ENCODE measurements at places on chromosomes 1 and 21.

- DNase-seq: no peak
These were observed 42.6 kb downstream of the UBE2G2 start for GRCh38 chr21:44758781-44759627.

DNA sequence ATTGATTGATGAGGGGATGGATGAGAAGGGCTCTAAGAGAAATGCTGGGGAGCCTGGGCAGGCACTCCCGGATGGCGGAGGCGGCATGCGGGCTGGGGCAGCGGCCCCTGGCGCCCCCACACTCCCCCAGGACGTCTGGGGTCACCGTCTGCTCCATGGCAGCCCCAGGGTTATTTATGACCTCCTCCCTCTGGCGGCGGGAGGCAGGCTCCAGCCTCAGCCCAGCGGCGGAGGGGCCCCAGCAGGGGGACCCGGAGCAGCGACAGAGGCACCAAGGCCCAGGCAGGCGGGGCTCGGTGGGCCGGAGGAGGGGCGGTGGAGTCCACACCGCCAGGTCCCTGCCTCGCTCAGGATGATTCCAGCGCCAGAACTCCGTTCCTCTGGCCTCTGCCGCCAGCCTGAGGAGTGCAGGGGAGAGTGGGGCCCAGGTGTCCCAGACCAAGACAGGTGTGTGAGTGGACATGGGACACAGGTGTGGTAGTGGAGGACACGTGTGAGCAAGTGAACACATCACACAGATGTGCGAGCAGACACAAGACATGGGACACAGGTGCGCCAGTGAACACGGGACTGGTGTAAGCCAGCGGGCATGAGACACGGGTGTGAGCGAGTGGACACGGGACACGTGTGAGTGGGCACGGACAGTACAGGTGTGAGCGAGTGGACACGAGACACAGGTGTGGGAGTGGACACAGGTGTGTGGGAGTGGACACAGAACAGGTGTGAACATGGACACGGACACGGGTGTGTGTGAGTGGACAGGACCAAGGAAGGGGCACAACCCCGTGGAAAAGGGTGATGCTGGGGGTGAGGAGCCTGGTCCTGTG, 2.5 kb upstream of the SAMD11 start:
- DNase-seq: no peak

DNA sequence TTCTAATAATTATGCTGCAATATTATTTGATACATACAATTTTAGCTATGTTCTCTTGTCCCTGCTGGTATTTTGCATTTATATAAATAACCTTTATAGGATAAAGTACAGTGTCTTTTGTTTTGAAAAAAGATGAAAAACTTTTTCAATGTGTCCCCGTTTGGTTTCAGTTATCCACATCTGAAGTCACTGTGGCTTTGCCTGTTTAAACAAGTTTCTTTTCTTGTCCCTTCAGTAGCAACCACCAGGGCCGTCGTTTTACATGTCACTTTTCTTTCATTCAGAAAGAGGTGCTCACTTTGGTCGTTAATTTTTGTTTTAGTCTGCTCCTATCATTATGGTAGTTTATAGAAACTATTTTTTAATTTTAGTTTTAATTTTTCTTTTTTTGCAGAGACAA, 41.4 kb downstream of the RABGAP1L start:
- DNase-seq: no peak

GRCh38 chr1:5509664-5510452, 482.4 kb downstream of the NPHP4 start:
- DNase-seq: peak; percentile 48

- peak; percentile 24 for DNase-seq
These were observed 63.6 kb downstream of the GADD45A start for GRCh38 chr1:67748630-67749029.

DNA sequence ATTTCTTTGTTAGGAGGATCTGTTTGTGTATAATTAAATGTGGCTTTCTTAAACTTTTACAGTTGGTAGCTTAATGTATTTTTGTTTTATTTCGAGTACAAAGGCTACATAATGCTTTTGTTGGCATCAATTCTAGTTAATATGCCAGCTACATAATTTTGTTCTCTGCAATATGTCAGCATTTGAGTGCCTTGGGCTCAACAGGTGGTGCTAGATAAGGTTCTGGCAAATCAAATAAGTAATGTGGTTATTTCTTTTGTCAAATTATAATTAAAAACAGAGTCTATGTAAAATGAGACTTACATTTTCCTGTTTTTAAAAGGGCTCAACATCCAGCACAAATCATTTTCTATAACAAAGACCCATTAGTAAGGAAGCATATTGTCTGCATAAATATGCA, 410.6 kb upstream of the NR5A2 start:
- DNase-seq: no peak
